ENCODE measurements at places on chromosomes 2 and 18. TPM values are rescaled to one million over a fixed set of nuclear protein-coding genes. Genes with fewer than 3 reads are reported as not detected.

- peak; percentile 5 for DNase-seq
Measured at GRCh38 chr2:51013079-51013932, 18.6 kb downstream of the NRXN1 start.

DNA sequence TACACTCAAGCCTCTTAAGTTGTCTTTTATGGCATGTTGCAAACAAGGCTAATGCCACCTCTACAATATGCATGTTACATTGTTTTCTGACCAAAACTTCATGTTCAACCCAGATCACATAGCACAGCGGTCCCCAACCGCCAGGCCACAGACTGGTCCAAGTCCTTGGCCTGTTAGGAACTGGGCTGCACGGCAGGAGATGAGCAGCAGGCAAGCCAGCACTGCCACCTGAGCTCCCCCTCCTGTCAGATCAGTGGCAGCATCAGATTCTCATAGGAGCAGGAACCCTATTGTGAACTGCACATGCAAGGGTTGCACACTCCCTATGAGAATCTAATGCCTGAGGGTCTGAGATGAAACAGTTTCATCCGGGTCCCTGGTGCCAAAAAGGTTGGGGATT lies 324.8 kb upstream of the CHAC2 start:
- no peak for DNase-seq

GRCh38 chr2:239114616-239115265 lies 266.9 kb downstream of the TWIST2 start:
- no peak for DNase-seq

GRCh38 chr2:178008636-178009289 lies 63.8 kb downstream of the PDE11A start:
- DNase-seq: peak; percentile 82

DNA sequence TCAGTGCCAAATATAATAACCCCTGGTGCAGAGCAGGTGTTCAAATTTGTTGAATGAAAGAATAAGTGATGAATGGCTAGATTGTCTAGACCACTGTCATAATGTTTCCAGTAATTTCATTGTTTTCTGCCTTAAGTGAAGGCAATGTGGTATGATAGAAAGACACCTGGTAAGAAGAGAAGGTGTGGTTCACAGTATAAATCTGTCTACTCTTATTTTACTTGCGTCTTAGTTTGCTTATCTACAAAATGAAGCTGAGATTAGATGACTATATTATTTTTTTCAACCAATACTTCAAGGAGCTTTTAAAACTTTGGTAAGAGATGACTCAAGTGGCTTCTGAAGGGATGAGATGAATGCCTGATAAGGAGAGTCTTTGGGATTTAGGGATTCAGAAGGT lies 788.4 kb downstream of the EPHA4 start:
- DNase-seq: no peak

- DNase-seq: no peak
Measured at GRCh38 chr18:8448130-8448529, 161.1 kb upstream of the RAB12 start.

- DNase-seq: no peak
Measured at GRCh38 chr18:76979906-76980305, 152.7 kb downstream of the MBP start.

GRCh38 chr2:95387358-95387757 lies 15.2 kb upstream of the FAHD2A start:
- DNase-seq: no peak

DNA sequence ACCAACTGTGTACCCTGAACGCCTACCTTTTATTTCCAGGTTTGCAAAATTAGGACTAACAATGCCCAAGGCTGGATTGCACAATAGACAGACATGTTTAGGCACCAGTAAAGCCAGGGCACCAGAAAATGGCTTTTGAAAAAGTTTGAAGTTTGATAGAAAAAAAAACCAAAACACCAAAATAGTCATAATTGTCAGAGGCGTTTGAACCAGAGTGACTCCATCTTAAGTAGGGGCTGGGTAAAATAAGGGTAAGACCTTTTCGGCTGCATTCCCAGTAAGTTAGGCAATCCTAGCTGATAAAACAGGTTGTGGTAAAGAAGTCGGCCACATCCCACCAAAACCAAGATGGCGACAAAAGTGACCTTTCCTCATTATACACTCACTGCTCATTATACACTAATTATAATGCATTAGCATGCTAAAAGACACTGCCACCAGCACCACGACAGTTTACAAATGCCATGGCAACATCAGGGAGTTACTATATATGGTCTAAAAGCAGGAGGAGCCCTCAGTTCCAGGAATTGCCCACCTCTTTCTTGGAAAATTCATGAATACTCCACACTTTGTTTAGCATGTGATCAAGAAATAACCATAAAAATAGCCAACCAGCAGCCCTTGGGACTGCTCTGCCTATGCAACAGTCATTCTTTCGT lies 105.1 kb upstream of the MSH2 start:
- DNase-seq: no peak

DNA sequence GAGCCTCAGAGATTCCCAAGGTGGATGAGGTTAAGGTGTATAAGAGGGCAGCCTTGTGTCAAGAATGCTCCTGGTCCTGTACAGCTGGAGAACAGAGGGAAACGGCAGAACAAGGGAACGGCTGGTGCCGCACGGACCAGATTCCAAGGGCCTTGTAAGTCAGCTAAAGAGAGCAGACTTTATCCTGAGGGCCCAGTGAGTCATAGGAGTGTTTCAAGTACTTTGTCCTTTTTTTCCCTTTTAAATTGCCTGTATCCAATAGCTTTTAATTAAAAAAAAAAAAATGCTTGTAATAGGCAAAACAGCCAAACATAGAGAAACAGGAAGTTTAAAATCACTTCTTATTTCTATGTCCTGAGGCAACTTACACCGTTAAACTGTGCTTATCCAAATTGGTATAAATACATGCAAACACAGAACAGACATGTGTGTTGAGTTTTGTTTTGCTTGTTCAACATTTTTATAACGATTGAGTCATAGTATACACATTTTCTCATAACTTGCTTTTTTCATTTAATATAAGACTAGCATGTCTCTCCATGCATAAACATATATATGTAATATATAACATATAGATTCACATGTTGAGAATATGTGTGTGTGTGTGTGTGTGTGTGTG lies 42.1 kb upstream of the EVA1A start:
- DNase-seq: peak; percentile 71

Gene ARHGAP28
- 15.5 TPM for total RNA-seq

Gene TPRKB
- 59.7 TPM for total RNA-seq

Gene VIT
- total RNA-seq: 1.0 TPM

Gene NRP2
- 14.9 TPM for total RNA-seq

Gene CSRNP3
- 1.4 TPM for total RNA-seq

Gene CRYGC
- not detected for total RNA-seq

Gene MYL1
- 0.34 TPM for total RNA-seq

Gene GKN1
- not detected for total RNA-seq

Gene PLGLB1
- total RNA-seq: 0.96 TPM

Gene C2orf66
- 0.32 TPM for total RNA-seq

Gene DSG3
- total RNA-seq: not detected

Gene CPLX4
- total RNA-seq: not detected

Gene PLB1
- 1.5 TPM for total RNA-seq

Measured in LHCN-M2 (cell line).